ENCODE measurements at places on chromosomes 2 and 18.

DNA sequence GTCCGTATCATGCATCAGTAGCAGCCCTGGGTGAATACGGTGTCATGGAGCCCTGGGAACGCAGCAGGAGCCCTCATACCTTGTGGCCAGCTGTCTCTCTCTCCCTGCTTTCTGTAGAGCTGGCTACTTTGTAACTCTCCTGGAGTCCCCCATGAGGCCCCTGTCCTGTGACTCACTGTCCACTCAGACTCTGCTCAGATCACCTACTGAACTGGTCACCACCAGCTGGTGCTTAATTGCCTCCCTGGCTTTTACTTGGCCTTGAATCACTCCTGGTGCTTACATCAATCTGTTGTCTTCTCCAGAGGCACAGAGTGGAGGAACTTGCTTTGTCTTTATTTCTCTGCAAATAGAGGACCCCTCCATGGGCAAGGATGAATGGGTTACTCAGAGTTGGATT is 172.7 kb downstream of the HRH4 start:
- DNase-seq = no peak

DNA sequence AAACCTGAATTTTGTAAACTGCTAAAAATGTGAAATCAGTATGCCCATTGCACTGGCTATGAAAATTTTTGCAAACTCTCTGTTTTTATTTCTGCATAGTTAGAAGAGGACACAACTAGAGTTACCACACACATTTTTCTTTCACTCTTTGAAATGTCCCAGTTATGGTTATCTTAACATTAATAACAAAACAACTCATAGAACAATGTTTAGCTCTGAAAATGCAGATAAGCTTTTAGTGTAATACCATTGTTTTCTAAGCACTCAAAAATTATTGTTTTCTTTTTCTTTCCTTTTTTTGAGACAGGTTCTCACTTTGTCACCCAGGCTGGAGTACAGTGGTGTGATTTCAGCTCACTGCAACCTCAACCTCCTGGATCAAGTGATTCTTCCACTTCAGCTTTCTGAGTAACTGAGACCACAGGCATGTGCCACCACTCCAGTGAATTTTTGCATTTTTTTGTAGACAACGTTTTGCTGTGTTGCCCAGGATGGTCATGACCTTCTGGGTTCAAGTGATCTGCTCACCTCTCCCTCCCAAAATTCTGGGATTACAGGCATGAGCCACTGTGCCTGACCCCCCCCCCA is 1204.5 kb upstream of the ZEB2 start:
- no peak for DNase-seq

DNA sequence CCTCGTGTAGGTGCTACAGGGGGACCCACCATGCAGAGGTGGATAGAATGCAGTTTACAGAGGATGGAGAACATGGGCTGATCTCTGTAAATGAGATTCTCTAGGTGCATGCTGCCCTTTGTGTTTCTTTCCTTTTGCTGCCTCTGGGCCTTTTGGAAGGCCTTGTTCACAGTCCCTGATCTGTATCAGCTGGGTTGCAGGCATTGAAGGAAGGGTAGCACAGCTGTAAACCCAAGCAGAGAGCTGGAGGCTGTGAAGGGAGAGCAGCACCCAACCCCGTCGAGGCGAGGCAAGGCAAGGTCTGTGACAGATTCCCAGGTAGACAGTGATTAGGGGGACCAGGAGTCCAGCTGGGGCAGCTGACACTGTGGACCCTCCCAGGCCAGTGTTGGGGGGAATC is 56.1 kb upstream of the SOS1 start:
- DNase-seq = no peak

DNA sequence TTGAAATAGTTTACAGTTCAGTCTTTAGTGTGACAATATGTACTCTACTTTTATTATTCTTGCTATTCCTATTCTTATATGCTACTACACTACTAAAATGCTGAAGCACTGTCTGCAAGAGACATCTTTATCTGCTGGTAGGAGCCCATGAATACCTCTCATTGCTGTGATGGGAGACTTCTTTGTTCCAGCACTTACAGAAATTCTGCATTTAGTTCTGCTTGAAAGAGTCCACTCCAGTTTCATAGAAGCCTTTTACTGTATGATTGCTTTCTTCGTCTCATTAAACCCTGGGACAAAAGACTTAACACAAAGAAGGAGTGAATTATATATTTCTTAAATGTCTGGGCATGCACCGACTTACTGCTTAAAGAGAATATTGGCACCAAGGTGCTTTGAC is 272.7 kb downstream of the CD226 start:
- DNase-seq = no peak

- no peak for DNase-seq
Observed at GRCh38 chr2:142323206-142323605, 192.4 kb upstream of the LRP1B start.

GRCh38 chr2:7592618-7593140 is 675.5 kb downstream of the RNF144A start:
- no peak for DNase-seq

GRCh38 chr2:64524604-64525316 is 632 bp downstream of the AFTPH start:
- DNase-seq = peak; percentile 42

GRCh38 chr2:128301501-128301966 is 17.1 kb downstream of the HS6ST1 start:
- DNase-seq = no peak

DNA sequence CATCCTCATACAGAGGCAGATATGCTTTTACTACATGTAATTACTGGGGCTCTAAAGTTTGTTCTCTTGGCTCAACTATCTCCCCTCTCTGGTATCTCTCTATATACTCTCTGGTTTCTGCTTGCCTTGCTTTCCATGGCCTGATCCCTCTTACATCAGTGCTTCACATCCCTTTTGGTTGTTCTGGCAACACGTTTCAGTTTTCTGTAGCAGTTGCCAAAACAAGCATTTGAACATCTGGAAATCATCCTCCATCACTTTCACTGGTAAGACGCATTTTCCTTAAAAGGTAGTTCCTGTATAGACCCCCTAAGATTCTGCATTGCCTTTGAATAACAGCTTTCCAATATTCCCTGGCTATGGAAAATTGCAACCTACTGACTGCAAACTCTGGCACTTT is 25.9 kb downstream of the COL5A2 start:
- no peak for DNase-seq

DNA sequence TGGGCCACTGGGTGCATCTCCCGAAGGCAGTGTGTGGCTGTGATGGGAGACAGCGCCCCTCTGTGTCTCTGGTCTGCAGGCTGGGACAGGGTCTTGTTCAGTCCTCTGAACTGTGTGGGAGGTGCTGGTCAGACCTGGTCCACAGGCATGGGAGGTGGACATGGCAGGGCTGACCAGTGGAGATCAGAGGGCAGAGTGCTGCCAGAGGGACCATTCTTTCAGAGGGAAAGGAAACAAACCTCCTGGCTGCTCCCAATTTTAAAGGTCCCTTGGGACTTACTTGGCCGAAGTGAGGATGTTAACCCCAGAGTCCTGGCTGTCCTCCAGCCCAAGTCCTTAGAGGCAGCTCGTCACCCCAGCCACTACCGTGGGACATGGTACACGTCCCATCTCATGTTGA is 4.0 kb downstream of the CAPN13 start:
- DNase-seq = no peak

DNA sequence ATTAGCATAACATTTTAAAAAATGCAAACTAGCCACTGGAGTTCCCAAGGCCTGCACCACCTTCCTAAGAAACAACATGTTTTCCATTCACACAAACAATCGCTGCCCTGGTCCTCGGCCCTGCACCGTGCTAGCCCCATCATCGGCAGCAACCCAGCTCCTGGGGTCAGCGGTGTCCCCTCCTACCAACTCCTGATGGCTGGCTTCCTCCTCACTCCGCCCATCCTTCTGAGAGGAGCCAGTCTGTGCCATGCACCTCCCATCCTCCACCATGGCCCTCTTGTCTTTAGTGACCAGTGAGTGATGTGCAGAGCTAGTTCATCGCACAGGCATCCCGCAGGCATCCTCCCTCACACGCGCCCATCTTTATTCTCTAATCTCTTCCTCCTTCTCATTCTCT is 81.9 kb downstream of the LONRF2 start:
- DNase-seq = no peak

DNA sequence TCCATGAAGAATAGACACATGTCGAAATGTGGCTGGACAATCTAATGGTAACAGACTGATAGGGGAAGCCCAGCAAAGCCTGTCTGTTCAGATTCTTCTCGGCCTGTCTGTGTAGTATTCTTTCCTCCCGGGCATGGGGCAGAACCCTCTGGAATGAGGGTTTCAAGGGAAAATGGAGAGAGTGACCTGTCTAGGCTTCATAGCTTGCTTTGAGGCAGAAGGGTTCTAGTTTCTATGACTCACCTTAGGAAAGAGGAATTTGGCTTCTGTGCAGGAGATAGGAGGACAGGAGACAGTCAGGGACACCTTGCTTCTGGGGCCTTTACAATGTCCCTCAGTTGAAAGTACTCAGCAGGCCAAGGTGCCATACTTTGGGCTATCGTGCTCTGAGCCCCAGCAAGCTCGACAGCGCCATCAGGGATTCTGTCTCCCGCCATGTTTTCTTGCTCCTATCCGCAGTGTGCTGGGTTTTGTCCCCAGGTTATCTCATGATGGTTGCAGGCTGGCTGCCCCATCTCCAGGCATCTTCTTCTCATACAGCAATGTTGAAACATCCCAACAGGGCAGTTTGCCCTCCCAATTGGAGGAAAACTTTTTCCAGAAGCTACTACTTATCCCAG is 74.7 kb upstream of the TLK1 start:
- DNase-seq = no peak

DNA sequence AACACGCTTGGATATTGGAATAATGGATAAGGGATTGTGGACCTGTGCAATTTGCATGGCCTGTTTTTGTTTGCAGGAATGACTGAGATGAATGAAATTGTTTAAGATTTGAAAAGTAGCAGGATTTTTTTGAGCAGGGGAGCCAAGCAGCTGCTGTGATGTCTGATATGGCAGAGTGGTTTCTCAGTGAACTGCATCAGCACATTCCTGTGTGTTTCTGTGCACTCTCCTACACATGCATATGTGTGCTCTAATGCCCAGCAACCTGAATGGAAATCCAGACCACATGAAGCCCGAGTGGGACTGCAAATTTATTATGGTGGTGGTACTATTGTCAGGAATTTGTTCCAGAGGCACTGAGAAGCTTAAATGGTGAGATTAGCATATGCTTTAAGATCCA is 161.7 kb downstream of the PARD3B start:
- DNase-seq = peak; percentile 60

GRCh38 chr2:1544478-1545069 is 131.3 kb downstream of the TPO start:
- no peak for DNase-seq

DNA sequence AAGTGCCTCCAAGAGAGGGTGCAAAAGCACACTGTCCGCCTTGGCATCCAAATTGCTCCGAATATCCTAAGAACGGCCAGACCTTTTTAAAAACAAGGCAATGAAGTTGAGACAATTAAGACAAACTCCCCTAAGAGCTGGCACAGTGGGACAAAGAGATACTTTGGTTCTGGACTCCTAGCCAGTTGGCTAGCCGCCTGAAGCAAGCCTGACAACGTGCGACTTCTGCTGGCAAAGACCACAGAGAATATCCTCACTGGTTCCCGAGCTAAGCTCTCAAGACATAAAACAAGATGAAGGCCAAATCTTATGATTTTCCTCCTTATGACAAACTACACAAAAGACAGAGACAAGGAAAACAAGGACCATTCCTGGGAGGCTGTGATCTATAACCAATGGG is 32.7 kb downstream of the CHRNA1 start:
- DNase-seq = no peak

DNA sequence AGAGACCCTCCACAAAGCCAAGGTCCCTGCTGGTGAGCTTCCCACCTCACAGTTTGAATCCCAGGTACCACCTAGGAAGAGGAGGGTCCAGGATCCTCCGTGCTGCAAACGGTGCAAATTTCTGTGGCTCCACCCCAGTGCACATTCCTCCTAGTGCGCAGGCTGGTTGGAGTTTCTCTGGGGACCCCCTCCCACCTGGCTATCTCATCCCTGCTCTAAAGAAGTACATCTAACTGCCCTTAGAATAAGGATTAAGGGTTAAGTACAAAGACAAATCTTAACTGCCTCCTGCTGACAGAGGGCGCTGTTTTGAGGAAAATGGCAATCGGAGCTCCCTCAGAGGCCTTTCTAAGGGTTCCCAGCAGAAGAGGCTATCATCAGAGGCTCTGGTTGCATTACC is 109.6 kb upstream of the FSIP2 start:
- DNase-seq = no peak

Measured in MM.1S (cell line).